ENCODE measurements at places on chromosomes 16 and 17. TPM values are rescaled to one million over a fixed set of nuclear protein-coding genes. Genes with fewer than 3 reads are reported as not detected.

Gene TNFRSF17
- total RNA-seq: not detected

Gene C1QL1
- not detected for total RNA-seq

Gene CLEC10A
- not detected for total RNA-seq

Gene HBA1
- total RNA-seq: not detected

Gene SBK1
- under 0.01 TPM for total RNA-seq

Gene EPOP
- 2.4 TPM for total RNA-seq

Gene PABPN1L
- not detected for total RNA-seq

Gene CCL4
- total RNA-seq: not detected

Gene PMFBP1
- 0.53 TPM for total RNA-seq

Gene SHISA9
- total RNA-seq: under 0.01 TPM

Gene PRSS33
- total RNA-seq: not detected

Gene ARHGDIG
- total RNA-seq: 0.51 TPM

Gene OR3A3
- not detected for total RNA-seq

Gene ANKRD40CL
- total RNA-seq: not detected

Gene ADORA2B
- 26.2 TPM for total RNA-seq

Gene METTL23
- total RNA-seq: 18.7 TPM

Gene GJD3
- total RNA-seq: 0.53 TPM

Gene EPX
- not detected for total RNA-seq
